ENCODE measurements at places on chromosomes 2 and 18. TPM values are rescaled to one million over a fixed set of nuclear protein-coding genes. Genes with fewer than 3 reads are reported as not detected.

ALK gene
- not detected for total RNA-seq

CXCR4 gene
- total RNA-seq, result 26.8 TPM

TUBB8B gene
- total RNA-seq, result not detected

HOXD3 gene
- total RNA-seq, result 7.2 TPM

ANKRD30B gene
- not detected for total RNA-seq

KIF5C gene
- total RNA-seq, result under 0.01 TPM

LAMA3 gene
- total RNA-seq, result 7.0 TPM

CTAGE1 gene
- total RNA-seq, result not detected

SIX3 gene
- not detected for total RNA-seq

UGT1A5 gene
- not detected for total RNA-seq

TMEM178A gene
- 0.25 TPM for total RNA-seq

TNFRSF11A gene
- total RNA-seq, result 42.5 TPM

DNA sequence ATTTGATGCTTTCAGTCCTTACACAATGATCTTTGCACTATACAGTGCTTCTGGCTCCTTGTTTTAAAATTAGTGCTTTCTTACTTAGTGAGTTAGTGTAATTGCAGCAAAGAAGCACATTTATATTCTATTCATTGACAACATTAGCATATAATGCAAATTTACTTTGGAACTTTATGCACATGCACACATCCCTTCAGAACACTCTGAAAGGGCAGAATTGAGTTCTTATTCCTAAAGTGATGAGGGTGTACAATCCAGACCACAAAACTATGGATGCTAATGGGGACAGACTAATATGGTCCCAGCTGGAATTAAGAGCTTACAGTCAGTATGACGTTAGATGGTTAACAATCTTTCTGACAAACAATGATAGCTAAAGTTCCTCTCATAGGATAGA is 127.1 kb downstream of the RBMS1 start:
- no peak for DNase-seq

DNA sequence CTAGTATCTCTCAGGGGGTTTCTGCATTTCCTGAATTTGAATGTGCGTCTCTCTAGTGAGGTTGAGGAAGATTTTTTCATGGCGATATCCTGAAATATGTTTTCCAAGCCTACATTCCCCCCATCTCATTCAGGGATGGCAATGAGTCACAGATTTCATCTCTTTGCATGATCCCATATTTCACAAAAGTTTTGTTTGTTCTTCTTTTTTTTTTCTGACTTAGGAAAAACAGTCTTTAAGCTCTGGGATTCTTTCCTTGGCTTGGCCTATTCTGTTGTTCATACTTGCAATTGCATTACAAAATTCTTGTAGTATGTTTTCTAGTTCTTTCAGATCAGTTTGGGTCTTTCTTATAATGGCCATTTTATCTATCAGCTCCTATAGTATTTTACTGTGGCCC is 136.5 kb downstream of the DSEL start:
- no peak for DNase-seq

DNA sequence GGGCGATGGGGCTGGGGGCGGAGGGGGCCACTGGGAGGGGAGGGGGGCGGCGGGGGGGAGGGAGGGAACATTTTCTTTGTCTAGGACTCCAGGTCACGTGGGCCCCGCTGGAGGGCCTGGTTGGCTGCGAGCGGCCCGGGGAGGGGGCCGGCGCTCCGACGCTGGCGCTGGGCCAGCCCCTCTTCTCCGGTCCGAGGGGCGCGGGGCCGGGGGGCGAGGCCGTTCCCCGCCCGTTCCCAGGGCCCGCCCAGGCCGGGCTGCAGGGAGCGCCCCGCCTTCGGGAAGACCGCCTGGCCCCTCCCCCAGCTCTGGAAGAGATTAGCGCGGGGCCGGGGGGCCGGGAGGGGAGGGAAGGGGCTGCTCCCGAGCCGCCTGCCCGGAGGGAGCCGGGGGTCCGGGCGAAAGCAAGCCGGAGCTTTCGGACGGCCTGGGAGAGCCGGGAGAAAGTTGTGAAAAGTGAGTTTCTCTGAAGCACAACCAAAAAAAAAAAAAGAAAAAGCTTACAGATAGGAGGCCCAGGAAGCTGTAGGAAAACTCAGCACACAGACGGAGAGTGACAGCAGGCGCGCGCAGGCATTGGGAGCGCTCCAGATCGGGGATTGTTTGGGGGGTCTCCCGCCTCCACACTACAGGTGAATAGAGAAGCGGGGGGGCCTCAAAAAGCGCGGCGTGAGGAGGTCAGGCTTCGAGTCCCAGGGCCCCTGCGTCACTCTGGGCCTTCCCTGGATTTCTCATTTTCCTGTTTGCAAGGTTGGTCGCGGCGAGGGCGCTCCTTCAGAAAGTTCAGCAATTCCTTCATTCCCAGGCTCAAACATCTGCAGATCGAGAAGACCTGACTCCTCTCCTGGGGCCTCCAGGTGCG is 84.1 kb upstream of the POMC start:
- DNase-seq, result peak; percentile 38

DNA sequence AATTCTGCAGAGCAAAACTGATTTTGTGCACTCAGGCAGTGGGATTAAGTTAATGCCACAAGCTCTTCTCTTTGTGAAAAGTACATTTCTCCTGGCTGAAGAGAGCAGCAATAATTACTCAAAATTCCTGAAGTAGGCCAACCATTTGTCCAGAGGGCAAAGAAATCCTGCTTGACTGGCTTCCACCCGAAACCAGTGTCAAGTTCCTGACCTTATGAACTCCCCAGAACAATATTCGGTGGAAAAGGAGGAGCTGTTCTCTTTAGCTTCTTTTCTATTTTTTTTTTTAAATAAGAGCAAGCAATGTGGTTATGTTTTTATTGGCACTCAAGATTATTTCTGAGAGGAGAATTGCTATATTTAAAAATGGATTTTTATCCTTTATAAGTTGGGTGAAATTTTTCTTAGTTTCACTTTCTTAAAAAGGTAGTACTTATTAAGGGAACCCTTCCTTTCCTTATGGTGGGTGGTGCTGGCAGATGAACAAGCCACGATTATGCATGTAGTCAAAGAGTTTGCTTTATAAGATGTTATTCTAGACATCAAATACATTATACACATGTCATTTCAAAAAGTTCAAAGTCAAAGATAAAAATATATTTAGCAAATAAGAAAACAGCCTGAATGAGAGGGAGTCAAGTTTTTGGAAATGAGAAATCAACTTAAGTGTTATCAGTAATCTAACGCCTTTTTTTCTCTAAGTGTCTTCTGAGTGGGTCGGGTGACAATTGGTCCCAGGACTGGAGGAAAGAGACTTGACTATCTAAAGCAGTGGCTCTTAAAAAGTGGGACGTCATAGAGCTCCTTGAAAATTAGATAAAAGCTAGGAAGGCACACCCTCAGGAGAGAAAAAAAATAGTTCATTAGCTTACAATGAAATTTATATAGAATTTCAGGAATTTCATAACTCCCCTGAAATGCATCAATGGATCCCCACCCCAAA is 194.5 kb downstream of the IKZF2 start:
- DNase-seq, result no peak

- DNase-seq, result no peak
Measured at GRCh38 chr2:216754336-216754735, 59.0 kb upstream of the IGFBP5 start.

GRCh38 chr2:26511466-26511865 is 33.5 kb upstream of the OTOF start:
- DNase-seq, result no peak

GRCh38 chr2:227147023-227147422 is 17.0 kb downstream of the COL4A4 start:
- no peak for DNase-seq

DNA sequence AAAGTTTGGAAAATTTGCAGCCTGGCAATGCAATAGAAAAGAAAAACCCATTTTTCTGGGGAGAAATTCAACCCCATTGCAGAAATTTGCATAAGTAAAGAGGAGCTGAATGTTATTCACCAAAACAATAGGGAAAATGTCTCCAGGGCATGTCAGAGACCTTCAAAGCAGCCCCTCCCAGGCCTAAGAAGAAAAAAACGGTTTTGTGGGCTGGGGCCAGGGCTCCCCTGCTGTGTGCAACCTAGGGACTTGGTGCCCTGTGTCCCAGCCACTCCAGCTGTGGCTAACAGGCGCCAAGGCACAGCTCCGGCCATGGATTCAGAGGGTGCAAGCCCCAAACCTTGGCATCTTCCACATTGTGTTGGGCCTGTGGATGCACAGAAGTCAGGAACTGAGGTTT is 224.5 kb downstream of the TXNL1 start:
- DNase-seq, result no peak

DNA sequence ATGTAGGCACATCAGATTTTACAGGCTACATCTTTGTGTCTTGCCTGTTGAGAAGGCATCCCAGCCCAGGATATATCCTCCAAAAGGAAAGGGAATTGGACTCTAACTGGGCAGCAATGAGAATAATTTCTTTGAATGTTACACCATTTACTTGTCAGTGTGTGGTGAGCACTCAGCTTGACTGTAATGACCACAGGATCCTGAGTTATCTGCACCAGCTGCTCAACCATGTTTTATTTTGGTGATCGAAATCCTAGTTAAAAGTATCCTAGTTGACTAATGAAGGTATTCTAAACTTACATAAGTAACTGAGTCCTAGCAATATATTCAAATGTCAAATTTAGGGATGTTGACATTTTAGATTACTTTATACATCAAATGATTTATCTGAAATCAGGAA is 123.0 kb downstream of the MYO3B start:
- DNase-seq, result no peak

- DNase-seq, result no peak
Measured at GRCh38 chr2:134167015-134167414, 86.9 kb upstream of the MGAT5 start.

- no peak for DNase-seq
Measured at GRCh38 chr2:159683817-159684216, 28.5 kb upstream of the MARCHF7 start.
